Stimulated activated CD8-positive, alpha-beta memory T cell treated with anti-CD3 and anti-CD28 coated beads, Interleukin-2, amount 100 ng/mL, for 1 hour (primary cell): ENCODE measurements at places on chromosomes 11 and 22.
A peak's percentile ranks its signal among the peaks of the same experiment; 100 is the strongest.

- peak; percentile 55 for DNase-seq
Measured at GRCh38 chr11:35045236-35045820, 93.6 kb upstream of the CD44 start.

DNA sequence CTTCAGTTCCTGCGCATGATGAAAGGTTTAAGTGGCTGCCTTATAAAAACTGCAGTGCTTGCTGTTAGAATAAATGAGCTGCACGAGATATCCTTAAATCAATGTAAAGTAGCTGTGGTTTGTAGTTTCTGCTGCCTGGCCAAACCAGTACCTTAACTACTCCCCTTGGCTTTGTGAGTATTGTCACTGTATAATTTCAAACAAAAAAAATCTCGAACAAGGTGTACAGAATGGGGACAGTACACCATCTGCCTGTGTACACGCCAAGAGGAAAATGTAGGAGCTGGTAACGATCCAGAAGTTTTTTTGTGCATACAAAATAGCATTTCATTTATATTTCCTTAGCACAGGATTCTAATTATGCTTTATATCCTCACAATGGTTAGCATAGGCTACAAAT is 20.6 kb upstream of the NDUFC2 start:
- no peak for DNase-seq

DNA sequence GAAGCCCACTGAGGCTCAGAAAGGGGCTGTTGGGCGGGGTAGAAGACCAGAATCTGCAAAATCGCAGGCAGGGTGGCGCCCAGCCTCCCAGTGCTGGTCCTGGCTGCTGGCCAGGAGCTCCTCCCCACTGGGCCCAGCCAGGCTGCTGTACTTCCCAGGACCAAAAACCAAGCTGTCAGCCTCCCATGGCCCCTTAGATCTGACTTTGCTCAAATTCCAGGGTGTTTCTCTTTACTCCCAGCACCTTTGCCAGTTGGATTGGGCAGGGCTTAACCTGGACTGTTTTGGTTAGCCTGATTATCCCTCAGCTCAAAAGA is 44.2 kb upstream of the WEE1 start:
- no peak for DNase-seq

- DNase-seq: no peak
Measured at GRCh38 chr22:40107851-40108378, 69.8 kb upstream of the TNRC6B start.

GRCh38 chr11:33207408-33207985 is 46.2 kb upstream of the CSTF3 start:
- no peak for DNase-seq

- DNase-seq: no peak
Measured at GRCh38 chr11:121460941-121461514, 8.3 kb upstream of the SORL1-AS1 start.

DNA sequence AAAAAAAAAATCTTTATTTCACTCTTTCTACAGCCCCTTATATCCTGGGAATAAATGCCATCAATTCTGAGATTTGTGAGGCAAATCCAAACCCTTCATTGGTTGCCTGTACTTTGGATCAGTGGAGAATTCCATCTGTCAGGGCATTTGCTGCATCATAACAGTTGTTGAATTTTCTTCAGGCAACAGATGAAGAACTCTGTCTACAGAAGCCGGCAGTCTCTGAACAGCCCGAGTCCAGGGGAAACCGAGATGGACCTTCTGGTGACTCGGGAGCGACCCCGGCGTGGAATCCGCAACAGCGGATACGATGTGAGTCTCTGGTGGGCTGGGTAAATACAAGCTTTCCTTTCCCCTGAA is 82.3 kb downstream of the C11orf91 start:
- no peak for DNase-seq

GRCh38 chr11:93743291-93743690 is 1.8 kb downstream of the C11orf54 start:
- no peak for DNase-seq

DNA sequence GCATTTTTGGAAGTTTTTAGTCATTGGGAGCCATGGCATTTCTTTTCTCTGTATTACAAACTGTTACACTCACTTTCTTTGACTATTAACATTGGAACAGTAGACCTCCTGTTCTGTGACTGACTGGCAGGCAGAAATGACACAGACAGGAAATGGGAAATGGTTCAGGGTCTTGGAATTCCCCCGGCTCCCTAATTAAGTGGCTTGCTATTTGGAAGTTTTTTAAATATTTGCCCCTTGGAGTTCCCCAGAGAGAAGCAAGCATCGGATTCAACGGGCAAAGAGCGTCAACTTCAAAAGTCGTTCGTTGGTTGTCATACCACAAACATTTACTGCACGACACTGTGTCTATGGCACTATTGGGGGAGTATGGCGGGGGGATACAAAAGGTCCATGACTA is 1.1 kb upstream of the BIRC2 start:
- DNase-seq: no peak

DNA sequence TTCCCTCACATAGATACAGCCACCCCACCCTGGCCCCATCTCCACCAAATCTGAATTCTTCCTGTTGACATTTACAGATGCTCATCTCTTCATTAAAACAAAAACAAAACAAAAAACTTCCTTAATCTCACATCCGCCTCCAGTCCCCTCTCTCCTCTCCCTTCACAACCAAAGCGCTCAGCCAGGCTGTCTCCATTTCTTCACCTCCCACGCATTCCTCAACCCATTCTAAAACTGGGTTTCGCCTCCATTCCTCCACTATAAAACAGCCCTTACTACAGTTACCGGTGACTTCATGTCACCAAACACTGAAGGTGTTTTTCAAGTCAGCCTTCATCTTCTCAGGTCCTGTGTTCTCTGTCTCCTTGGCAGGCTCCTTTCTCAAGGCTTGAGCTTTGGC is 9.6 kb downstream of the BACE1-AS start:
- DNase-seq: no peak

DNA sequence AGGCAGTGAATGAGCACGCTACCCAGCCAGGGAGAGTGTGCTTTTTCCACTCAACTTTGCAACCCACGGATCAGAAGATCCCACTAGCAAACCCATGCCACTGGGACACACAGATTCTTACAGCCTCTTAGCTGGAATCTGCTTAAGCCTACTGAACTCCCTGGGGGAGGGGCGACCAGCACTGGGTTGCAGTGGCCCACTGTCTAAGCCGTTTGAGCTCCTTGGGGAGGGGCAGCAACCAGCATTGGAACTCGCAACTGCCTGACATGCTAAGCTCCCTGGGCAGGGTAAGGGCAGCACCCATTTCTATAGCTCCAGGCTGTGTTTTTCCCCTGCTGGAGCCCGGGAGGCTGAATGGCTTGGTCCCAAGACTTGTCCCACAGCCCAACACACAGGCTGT is 99.6 kb downstream of the FAM168A start:
- DNase-seq: no peak

GRCh38 chr22:23557467-23557866 is 22.6 kb downstream of the IGLL1 start:
- DNase-seq: no peak

DNA sequence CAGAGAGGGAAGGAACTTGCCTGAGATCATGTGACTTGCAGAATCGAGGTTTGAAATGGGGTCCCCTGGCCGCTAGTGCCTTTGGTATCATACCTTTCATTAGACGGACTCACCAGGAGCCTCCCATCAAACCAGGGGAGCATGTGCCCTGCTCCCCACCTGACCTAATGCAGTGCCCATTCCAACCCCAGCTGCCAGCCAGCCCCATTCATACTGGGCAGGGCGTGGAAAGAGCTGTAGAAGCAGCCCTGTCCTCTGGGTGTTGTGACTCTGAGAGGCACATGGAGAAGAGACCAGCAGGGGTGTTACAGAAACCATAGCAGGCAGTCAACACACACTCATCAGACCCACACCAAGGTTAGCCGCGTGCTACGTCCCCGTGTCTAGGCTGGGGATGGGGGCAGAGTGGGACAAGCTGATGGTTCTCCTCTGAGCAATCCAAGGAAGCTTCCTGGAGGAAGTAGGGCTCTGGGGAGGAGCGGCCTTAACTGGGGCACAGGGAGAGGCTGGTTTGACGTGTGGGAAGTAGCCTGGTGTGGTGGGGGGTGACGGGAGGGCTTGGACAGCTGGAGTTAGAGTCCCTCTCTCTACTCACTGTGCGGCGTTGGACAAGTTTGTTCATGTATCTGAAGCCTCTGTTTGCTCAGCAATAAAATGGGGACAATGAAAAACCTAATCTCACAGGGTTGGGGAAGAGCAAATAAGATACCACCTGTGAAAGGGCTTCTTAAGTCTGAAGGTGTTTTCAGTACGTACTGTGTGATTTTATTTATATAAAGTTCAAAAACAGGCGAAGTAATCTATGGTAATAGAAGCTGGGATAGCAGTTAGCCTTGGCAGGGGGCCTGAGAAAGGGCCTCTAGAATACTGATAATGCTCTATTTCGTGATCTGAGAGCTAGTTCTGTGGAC is 14.0 kb downstream of the GRIK4 start:
- no peak for DNase-seq

DNA sequence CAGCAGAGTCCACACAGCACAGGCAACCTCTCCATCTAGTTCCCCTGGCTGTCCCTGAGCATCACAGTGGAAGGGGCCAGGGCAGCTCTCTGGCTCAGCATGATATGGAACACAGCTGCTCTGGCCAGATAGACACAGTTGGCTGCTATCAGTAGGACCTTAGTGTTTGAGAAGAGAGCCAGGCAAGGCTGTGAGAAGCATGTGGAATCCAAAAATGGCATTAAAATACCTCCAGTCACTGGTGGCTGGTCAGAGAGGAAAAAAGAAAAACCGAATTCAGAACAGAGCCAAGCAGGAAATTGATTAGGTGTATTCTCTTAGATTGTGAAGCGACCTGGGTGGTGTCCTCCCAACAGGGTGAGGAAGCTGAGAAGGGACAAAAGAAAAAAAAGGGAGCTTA is 27.9 kb downstream of the SERPINH1 start:
- no peak for DNase-seq

DNA sequence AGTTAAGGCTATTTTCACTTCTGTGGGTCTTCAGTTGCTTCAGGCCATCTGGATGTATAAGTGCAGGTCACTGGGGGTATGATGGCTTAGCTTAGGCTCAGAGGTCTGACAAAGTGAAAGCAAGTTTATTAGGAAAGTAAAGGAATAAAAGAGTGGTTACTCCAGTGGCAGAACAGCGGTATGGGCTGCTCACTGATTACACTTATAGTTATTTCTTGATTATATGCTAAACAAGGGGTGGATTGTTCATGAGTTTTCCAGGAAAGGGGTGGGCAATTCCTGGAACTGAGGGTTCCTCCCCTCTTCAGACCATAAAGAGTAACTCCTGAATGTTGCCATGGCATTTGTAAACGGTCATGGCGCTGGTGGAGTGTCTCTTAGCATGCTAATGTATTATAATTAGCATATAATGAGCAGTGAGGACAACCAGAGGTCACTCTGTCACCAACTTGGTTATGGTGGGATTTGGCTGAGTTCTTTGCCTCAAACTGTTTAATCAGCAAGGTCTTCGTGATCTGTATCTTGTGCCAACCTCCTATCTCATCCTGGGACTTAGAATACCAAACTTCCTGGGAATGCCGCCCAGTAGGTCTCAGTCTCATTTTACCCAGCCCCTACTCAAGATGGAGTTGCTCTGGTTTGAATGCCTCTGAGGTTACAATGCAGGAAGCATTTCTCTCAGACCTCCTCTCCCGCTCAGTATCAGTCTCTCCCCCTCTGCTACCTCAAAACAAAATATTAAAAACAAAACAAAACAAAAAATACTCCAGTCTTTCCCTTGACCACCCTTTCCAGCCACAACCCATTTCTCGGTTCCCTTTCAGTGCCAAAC is 106.6 kb upstream of the SLC22A12 start:
- no peak for DNase-seq

DNA sequence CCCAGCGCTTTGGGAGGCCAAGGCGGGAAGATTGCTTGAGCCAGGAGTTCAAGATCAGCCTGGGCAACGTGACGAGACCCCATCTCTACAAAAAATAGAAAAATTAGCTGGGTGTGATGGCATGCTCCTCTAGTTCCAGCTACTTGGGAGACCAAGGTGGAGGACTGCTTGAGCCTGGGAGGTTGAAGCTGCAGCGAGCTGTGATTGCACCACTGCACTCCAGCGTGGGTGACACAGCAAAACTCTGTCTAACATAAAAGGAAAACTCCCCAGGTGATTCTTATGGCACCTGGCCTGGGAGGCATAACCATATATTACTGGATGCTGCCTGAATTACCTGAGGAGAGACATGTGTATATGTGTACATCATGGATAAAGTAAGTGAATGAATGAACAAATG is 29.1 kb downstream of the KIAA1671 start:
- no peak for DNase-seq

- DNase-seq: no peak
Measured at GRCh38 chr11:117022526-117022925, 75.7 kb downstream of the SIK3 start.

GRCh38 chr11:61962213-61963015 is 5.0 kb downstream of the FTH1 start:
- no peak for DNase-seq

GRCh38 chr11:64967375-64967774 is 4.5 kb downstream of the MAJIN start:
- no peak for DNase-seq

- DNase-seq: no peak
Measured at GRCh38 chr11:75563501-75563977, 1.5 kb downstream of the SERPINH1 start.
